ENCODE measurements at places on chromosomes 1 and 21.

GRCh38 chr1:87156124-87156523, 172.6 kb upstream of the LMO4 start:
- no peak for DNase-seq

- no peak for DNase-seq
These were observed 58.5 kb downstream of the UMODL1 start for GRCh38 chr21:42129300-42130266.

- no peak for DNase-seq
These were observed 278.1 kb downstream of the AJAP1 start for GRCh38 chr1:4932311-4933030.

DNA sequence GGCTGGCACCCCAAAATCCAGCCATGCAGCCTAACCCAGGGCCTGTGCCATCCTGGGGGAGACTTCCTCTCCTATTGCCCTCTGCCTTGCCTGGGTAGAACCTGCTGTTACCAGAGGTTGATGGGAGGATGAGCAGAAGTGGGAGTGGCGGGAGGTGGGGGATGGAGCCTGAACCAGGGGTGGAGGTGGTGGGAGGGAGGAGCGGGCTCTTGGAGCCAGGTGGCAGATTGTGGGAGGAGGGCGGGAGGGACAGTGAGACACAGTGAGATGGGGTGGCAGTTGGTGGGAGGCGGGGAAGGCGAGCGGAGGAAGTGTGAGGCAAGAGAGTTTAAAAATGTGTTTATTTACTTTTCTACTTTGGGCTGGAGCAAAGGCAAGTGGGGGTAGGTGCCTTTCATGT, 87.3 kb downstream of the KCNJ6 start:
- no peak for DNase-seq

GRCh38 chr1:244963231-244963826, 99.0 kb upstream of the HNRNPU start:
- no peak for DNase-seq

- no peak for DNase-seq
These were observed 60.4 kb downstream of the CNIH3 start for GRCh38 chr1:224676551-224676950.

DNA sequence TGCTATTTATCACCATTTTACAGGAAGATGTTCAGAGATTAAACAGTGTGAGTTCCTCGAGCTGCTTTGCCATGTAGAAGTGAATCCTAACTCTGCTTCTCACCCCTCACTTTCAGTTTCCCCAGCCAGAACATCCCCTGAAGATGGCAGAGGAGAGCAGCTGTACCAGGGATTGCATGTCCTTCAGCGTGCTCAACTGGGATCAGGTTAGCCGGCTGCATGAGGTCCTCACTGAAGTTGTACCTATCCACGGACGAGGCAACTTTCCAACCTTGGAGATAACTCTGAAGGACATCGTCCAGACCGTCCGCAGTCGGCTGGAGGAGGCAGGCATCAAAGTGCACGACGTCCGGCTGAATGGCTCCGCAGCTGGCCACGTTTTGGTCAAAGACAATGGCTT, 16.9 kb downstream of the TENT5C start:
- DNase-seq: no peak
